ENCODE measurements at places on chromosomes 2 and 18. TPM values are rescaled to one million over a fixed set of nuclear protein-coding genes. Genes with fewer than 3 reads are reported as not detected.

Gene DSG4
- total RNA-seq = not detected

Gene ABHD1
- total RNA-seq = 1.9 TPM

Gene GPR148
- total RNA-seq = not detected

Gene CCBE1
- 8.3 TPM for total RNA-seq

Gene PLGLB1
- 1.1 TPM for total RNA-seq

Gene VSNL1
- not detected for total RNA-seq

Gene TRIB2
- total RNA-seq = 0.41 TPM

Gene AGXT
- not detected for total RNA-seq

Gene SLC40A1
- 3.4 TPM for total RNA-seq

Gene GPC1
- total RNA-seq = 191 TPM

Gene TXNDC2
- total RNA-seq = 0.21 TPM

Gene AKAIN1
- total RNA-seq = not detected

Gene UBE2E3
- total RNA-seq = 81.6 TPM

Gene CYP26B1
- total RNA-seq = 16.8 TPM

Gene CLEC4F
- total RNA-seq = not detected

Gene CNGA3
- not detected for total RNA-seq

Gene RETREG2
- 87.8 TPM for total RNA-seq
